ENCODE measurements at places on chromosomes 3 and 15.
A peak's percentile ranks its signal among the peaks of the same experiment; 100 is the strongest.

DNA sequence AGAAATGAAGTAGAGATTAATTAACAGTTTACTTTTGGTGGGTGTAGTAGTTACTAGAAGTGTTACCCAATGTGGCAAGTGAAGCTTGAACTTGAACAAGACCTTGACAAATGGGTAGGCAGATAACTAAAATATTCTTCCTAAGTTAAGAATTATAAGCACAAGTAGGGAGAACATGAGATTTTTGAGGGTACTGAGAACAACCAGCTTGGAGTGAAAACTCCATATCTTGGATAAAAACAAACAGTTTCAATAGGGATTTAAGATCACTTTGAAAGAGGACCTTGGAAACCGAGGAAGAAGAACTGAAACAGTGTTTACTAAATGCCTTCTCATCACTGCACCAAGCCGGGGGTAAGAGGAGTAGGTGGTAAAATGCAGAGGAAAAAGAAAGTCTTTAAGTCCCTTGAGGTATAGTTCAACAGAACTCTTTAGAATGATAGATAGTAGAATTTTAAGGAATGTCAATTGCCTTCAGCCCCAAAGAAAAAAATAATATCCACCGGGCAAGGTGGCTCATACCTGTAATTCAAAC, 496.7 kb downstream of the NAALADL2 start:
- no peak for DNase-seq

DNA sequence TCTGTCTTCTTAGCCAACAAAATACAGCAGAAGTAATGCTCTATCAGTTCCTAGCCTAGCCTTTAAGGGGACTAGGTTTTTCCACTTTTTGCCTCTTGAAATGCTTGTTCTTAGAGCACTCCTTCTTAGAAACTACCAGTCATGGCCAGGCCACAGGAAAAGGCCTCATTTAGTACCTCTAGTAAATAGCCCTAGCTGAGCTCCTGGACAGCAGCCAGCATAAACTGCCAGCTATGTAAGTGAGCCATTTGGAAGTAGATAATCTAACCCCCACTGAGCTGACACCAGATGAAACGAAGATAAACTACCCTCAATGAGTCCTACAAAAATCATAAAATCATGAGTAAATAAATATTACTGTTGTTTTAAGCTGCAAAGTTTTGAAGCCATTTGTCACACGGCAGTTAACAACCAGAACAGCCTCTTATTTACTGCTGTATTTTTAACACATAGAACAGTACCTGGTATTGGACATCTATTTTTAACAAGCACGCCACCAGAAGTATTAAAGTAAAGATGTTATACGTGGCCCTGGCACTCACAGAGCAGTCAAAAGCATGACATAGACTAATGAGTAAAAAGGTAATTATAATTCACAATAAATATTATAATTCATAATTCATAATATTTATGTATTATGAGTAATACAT, 12.0 kb downstream of the TBC1D5 start:
- no peak for DNase-seq

- DNase-seq: no peak
Observed at GRCh38 chr15:41727143-41727542, 47.1 kb upstream of the MAPKBP1 start.

- DNase-seq: no peak
Observed at GRCh38 chr15:31135523-31135922, 34.0 kb upstream of the TRPM1 start.

DNA sequence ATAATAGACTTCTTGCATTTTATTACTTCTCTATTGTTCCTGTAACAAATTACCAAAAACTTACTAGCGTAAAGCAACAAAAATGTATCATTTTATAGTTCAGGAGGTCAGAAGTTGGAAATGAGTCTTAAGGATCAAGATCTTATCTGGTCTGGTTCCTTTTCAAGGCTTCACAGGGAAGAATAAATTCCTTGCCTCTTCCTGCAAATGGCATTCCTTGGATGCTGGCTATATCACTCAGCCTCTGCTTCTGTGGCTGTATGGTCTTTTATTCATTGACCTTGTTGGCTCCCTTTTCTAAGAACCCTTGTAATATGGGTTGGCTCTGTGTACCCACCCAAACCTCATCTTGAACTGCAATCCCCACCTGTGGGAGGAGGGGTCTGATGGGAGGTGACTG, 478.4 kb upstream of the THBS1 start:
- DNase-seq: no peak

GRCh38 chr3:71305231-71306206, 278.0 kb downstream of the FOXP1 start:
- peak; percentile 71 for DNase-seq

GRCh38 chr3:143535994-143536784, 312.1 kb downstream of the SLC9A9 start:
- no peak for DNase-seq

DNA sequence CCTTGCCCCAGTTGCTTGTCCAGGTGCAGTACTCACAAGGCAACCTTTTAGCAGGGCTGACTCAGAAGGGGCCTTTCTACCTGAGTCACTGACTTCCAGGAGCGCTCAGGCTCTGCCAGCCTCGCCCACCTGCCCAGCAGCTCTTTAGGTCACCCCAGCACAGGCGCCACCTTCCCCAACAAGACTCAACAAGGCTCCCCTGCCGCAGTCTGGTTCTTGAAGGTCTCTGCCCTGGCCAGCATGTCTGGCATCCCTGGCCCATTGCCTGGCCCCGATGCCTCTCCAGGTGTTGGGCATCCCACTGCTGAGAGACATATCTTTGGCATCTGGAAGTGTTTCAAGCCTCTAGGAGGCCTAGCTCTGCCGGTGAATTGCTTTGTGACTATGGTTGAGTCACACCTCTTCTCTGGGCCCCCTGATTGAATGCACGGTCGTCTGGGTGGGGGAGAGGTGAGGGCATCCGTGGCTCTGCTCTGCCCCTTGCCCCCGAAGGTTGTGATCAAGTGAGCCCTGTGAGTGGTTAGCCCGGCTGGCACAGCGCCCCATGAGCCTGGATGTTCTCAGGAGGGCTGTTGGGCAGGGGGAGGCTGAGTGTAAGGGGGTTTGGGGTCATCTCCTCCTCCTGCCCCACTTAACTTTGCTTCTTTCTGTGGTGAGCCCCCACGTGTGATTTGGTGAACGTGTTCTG, 21.6 kb downstream of the SNX33 start:
- DNase-seq: no peak

DNA sequence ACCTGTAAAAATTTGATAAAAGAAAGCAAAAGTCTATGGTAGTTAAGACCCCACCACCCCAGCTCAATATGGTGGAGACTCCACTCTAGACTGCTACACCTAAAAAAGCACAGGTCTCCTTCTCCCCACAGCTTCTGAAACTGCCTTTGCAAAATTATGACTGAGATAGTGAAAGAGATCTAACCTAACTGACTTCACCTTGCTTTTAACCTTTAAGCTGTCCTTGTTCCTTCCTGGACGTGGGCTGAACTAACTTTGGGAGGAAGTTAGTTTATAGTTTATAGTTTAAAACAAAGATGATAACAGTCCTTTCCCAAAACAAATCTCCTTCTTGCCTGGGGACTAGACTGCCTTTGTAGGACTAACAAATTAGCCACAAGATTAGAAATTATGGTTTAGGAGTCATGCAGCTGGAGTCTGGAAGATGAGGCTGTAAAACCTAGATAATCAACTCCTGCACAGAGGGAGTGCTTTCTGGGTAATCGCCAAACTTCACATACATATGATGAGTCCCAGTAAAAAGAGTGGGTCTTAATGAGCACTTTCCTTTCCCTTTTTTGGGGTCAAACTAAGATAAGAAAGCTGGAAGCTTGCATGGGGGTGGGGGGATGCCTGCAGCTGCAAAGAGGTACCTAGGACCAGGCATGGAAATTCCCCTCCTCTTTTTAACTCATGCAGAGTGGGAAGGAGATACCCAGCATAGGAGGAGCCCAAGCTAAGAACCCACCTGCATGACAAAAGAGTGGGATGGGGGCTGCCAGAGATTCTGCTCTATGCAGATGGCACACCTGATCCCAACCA, 17.5 kb downstream of the CCR8 start:
- DNase-seq: no peak

DNA sequence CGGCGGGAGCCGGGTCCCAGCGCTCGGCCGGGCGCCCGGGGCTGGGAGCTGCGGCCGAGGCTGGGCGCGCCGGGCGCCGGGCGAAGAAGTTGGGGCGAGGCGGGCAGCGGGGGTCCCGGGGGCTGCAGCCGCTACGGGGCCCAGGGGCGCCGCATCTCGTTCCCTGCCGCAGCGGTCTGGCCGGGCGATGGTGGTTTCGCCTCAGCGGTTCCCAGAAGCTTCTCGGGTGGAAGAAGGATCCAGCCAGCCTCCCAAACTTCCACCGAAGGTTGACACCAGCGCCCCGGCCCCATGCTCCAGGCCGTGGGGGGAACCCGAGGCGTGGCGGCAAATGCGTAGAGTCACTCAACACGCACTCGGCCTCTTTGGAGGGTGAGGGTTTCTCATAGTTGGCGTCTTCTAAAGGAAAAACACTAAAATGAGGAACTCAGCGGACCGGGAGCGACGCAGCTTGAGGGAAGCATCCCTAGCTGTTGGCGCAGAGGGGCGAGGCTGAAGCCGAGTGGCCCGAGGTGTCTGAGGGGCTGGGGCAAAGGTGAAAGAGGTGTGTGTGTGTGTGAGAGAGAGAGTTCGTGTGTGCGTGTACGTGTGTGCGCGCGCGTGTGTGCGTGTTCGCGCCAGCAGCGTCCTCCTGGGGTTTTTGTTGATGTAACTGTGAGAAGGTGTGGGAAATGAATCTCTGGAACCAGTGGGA, 940 bp downstream of the BOC start:
- no peak for DNase-seq

DNA sequence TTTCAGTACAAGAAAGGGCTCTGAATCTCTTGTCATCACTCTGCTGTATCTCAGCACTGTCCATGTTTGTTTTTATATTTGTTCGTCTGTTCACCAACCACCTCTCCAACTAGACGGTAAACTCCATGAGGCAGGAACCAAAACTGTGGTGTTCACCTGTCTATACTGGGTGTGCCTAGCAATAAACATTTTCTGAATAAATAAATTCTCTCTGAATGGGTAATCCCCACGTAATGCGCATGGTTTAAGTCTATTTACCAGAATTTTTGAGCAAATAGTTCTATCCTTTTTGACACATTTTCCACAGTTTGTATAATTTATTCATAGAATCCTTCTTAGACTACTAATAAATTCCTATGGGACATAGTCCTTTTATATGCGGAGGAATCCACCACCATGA, 400.6 kb upstream of the CFAP20DC start:
- no peak for DNase-seq

GRCh38 chr3:4780545-4780957, 198.7 kb upstream of the BHLHE40 start:
- no peak for DNase-seq

DNA sequence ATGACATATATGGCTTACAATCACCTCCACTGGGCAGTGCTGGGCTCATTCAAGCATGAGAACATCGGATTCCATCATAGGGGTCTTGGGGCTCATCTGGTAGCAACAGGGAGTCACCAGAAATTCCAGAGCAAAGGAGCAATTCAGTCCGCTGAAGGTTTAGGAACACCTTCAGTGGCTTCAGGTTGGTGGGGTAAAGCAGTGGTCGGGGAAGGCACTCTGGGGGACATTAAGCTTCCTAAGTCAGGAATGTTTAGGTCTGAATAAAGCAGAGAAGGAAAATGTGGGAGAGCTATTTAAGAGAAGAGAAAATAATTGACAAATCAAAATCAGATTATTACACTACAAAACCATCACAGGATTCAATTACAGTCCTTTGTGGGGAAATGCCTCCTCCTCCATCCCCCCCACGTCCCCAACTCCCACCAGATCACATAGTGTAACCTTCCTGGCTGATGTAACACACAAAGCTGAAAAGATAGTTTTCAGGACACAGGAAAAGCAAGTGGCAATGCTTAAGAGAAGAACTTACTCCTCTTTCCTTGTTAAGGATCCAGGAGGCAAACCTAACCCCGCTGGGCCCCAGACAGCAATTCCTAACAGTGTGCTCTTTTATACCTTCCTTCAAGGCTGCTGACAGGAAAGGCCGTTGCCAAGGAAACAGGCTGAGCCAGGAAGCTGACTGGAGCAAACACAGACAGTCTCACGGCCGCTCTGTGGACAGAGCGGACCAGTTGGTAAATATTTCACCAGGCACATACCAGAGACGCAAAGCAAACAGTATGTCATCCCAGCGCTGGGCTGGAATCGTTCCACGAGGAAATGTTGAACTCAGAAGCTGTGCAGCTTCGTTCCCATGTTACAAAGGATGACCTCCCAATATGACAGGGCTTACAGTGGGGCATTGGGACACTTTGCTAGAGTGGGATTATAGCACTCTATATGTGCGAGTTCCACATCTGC, 57.5 kb upstream of the LMCD1 start:
- no peak for DNase-seq

- no peak for DNase-seq
Observed at GRCh38 chr3:186414735-186415419, 52.8 kb upstream of the DGKG start.

- DNase-seq: no peak
Observed at GRCh38 chr3:49135499-49135898, 2.6 kb upstream of the LAMB2 start.

- no peak for DNase-seq
Observed at GRCh38 chr3:101292027-101292426, 28.3 kb downstream of the IMPG2 start.

DNA sequence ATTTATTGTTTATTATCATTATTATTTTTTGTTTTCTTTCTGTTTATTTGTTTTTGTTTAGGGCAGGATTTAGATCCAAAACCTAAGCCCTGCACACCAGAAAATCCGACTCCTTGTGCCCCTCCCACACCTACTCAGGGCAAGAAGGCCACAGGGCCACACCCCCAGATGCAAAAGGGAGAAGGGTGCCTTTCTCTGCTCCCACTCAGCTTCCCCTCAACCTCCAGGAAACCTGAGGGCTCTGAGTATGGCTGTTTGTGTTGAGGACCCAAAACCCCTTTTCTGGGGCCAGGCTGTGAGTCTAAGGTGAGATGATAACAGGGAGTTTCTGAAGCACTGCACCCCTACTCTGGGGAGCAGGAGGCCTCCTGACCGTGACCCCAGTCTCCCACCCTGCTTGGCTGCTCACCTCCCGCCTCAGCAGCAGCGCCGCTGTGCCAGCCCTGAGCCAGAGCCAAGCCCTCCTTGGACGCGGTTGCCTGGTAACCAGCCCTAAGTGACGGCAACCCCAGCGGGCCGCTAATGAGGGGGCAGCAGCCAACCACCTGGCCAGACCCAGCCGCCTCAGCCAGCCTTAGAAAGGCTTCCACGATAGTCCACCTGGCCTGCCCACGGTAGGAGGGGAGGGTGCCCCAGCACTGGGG, 6.4 kb upstream of the C15orf39 start:
- peak; percentile 29 for DNase-seq

GRCh38 chr15:68315495-68316031, 38.0 kb downstream of the FEM1B start:
- no peak for DNase-seq

- DNase-seq: no peak
Observed at GRCh38 chr3:41250825-41251224, 51.5 kb downstream of the CTNNB1 start.

Measured in hippocampal formation (tissue), 2 donors.